ENCODE measurements at places on chromosomes 2 and 18.

DNA sequence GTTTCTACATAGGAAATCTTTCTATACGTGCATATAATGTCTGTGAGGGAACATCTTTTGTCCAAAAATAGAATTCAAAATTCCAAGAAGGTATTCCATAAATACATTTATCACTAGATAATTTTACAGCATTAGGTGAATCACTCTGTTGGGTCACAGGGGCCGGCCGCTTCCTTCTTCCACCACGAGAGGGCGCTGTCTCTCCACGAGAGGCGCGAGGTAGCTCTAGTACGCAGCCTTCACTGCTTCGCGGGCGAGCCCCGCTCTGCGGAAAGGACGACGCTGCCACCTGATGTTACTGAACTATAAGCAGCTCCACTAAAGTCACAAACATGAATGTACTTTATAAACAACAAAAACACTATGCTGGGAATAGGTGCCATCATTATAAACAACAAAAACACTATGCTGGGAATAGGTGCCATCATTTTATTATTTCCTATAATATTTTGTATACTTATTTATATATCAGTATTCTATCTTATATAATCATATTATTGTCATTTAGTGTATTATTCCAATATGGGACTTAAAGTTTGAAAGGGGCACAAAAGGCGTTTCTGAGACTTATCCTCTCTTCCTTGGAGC is 69.4 kb upstream of the REV1 start:
- DNase-seq, result peak; percentile 63

DNA sequence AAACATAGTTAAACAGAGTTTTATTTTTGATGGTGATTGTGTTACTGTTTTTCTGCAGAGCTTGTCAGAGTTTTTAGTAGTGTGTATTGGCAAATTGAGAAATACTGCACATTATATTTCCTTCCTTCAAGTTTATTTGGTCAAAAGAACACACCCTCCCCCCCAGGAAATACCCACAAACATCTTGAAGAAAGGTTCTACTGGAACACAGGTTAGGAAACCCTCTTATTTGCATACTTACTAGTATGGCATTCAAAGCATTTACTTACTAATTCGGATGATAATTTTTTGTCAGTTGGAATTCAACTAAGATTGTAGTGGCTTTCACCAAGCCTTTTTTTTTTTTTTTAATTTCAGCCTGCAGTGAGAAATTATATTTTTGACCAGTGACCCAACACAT is 9.1 kb downstream of the CAB39 start:
- no peak for DNase-seq

DNA sequence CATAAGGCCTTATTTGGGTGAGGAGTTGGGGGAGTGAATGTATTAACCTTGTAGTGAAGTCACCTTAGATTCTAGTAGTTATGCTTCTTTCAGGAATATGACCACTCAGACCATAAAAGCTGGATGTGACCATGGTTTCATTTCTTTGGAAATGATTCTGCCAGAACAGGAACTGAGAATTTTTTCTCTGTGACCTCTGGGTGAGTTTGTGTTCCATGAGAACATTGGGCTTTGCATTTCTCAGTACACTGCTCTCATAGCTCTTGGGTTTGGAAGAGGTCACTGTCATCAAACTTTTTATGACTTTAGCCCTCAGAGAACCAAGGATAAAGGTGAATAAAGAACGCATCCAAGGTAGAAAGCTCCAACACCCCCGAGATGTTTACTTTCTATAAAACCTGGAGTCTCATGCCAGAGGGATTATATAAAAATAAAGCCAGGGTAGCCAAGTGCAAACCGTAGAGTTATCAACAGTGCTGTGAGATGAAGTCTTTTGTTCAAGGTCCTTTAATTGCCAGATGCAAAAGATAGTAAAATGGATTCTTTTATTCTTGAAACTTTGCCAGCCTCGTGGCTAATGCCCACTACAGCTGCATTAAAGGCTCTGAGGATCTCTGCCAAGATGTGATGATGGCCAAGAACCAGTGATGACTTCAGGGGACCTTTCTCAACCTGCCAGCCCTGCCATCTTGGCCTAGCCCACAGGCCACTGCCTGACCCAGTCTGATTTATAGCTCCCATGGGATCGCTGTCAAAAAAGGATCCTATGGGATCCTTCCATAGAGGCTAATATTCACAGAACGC is 27.8 kb upstream of the MAT2A start:
- no peak for DNase-seq

DNA sequence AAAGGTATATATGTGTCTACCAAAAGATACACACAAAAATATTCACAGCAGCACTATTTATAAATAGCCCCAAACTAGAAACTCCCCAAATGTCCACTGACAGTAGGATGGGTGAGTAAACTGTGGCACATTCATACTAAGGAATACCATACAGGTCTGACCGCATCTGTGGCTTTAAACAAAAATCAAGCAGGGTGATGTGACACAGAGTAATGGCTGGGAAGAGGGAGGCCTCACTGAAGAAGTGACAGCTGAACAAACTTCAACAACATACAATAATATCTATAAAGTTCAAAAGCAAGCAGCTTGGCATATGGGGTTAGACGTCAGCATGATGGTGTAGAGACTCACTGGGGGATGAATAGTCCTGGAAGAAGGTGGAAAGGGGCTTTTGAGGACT is 115.1 kb upstream of the PPP1CB start:
- DNase-seq, result no peak

DNA sequence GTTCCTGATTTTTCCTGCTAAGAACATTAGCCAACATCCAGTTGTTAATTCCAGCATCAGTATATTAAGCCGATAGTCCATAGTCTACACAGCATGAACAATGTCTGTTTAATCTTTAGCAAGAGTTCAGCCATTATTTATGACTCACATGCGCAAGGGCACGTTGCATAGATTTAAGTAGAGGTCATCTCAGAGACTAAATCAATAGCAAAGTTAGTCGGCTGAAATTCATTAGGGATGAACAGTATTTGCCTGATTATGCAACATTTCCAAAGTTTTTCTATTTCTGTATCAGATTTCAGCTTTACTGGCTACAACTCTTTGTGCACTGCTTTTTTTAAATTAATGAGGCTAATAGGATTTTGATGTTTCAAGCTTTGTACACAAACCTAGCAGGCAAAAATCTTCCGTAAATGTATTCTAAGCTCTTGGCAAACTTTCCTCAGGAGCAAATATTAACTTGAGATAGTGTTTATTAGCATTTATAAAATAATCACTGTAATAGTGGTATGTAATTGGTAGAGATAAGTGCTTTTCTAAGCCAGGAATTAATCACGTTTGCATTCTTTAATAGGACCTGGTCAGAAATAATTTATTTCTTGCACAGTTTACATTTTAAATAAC is 578.7 kb upstream of the ID2 start:
- DNase-seq, result no peak

GRCh38 chr18:63083020-63083531 is 236.5 kb downstream of the BCL2 start:
- DNase-seq, result no peak

- no peak for DNase-seq
These were observed 139.1 kb upstream of the FHL2 start for GRCh38 chr2:105537920-105538319.

- DNase-seq, result no peak
These were observed 13.4 kb downstream of the SERPINB7 start for GRCh38 chr18:63788447-63789096.

DNA sequence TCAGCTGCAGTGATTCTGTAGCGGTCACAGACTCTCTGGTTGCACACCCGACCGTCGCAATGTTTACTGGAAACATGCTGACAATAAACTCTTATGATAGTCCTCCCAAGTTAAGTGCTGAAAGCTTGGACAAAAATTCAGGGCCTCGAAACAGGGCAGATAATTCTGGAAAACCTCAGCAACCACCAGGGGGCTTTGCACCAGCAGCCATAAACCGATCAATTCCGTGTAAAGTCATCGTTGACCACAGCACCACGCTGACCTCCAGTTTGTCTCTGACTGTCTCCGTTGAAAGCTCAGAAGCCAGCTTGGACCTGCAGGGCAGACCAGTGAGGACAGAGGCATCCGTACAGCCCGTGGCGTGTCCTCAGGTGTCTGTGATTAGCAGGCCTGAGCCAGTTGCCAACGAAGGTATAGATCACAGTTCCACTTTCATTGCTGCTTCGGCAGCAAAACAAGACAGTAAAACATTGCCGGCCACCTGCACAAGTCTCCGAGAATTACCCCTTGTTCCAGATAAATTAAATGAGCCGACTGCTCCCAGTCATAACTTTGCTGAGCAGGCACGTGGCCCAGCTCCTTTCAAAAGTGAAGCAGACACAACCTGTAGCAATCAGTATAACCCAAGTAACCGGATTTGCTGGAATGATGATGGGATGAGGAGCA is 166.1 kb downstream of the ASXL3 start:
- no peak for DNase-seq

GRCh38 chr2:21787941-21788340 is 664.2 kb downstream of the TDRD15 start:
- no peak for DNase-seq

- DNase-seq, result no peak
These were observed 20.8 kb downstream of the LAMA3 start for GRCh38 chr18:23710068-23710527.

- no peak for DNase-seq
These were observed 312.5 kb downstream of the RND3 start for GRCh38 chr2:150174971-150175421.

- no peak for DNase-seq
These were observed 116.3 kb downstream of the FTCDNL1 start for GRCh38 chr2:199734651-199735050.

GRCh38 chr18:44758861-44759631 is 78.4 kb downstream of the SETBP1 start:
- DNase-seq, result no peak

GRCh38 chr2:101255501-101255900 is 2.8 kb downstream of the CNOT11 start:
- no peak for DNase-seq

DNA sequence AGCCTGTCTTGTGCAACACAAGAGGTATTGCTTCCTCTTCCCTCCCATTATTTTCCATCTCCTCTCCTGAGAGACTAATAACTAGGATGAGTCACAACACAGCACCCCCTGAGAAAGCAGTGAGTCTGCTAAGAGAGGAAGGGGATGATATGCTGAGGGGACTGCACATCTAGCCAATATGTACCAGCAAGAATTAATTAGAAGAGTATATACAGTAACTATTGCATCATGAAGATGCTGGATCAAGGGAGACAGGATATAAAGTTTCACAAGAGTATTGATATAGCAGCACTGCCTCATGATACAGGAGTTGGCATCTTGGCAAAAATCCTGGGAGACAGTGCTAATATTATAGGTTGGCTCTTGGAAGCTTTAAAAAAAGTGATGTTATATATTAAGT is 289.9 kb upstream of the RBMS1 start:
- no peak for DNase-seq

DNA sequence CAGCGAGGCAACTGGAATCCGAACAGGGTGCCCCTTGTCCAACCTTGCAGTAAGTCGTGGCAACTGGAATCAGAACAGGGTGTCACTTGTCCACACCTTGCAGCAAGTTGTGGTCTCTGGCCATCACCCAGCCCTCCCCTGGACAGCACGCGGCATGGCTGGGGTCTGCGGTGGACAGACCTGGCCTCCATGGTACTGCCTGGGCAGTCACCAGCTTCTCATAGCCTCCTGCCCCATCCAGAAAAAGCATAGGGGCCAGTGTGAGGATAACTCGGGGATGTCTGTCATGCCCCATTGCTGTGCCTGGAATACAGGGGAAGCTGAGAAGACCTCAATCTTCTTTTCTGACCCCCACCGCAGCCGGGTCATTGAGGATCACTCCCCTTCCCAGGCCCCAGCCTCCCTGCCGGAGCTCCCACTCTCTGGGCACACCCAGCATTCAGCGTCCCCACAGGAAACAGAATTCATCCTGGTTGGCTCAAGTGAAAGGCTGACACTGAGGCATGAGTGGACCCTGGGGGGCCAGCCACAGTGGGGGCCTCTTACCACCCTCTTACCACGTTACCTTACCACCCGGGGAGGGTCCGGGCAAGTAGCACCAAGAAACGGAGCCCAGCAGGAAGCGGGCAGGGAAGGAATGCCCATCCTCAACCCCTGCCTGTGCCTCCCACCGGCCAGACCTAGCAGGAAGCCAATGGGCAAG is 68.0 kb upstream of the RAB6C start:
- no peak for DNase-seq

DNA sequence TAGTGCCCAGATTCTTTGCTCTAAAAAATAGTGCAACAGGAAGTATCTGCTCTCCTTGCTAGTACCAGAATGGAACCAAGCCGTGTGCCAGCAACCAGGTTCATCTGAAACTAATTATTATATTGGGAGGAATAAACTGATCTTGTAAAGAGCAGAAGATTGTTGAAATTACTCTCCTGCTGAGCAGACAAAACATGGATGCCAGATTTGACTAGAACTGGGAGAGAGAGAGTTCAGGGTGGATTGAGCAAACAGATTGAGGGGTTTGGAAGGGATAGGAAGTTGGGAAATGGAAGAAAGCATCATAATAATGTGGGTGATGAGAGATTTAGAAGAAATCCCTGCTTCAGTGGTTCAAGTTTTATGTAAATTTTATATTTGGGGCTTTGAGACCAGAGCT is 160.1 kb upstream of the RASGRP3 start:
- DNase-seq, result no peak

DNA sequence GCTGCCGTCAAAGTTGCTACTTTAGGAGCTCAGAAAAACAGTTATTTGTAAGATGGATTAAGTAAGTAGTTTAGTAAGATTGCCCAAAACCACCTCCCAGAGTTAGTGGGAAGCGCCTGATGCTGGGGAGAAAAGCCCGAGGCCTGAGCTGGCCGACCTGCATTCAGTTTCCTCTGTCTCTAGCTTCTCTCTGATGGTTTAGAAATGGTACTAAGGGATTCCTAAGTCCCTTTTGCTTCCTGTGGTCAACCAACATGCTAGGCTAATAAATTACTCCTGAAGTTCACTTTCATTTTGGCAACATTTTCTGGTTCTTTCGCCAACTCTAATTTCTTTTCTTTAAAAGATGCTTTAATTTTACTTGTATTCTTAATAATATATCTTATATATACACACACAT is 60.1 kb downstream of the ASAP2 start:
- DNase-seq, result no peak

DNA sequence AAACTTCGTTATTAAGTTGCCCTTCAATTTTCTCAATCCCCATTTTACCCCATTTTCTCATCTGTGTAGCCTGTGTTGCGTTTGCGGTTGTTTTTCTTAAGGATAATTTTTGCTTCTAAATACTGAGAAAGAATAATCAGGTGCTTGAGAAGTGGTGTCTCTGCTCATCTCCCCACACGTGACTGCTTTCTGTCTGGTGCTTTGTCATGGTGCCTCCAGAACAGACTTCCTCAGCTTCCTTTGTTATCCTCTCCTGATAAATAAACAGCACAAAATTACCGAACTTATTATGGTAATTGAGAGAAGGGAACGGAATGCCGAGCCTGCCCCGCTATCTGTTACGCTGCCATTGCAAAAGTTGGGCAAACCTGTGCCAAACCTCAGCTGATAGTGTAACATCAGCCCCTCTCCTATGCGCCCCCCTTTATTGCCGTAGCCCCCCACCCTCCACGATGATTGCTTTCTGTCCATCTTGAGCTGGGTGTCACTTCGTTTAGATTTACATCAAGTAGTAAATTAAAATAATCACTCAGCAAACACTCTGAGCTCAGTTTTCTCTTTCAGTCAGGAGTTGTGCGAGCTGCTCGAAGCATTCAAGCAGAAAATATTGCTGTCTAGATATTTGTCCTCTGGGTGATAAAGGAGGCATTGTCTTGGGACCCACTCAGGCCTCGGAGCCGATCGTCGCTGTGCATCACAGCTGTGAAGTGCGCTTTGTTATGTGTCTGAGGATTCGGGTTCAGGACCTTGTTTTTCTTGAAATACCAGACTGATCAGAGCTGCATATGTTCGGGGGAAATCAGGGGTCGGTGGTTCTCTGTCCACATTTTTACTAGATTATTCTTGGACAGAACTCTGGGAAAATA is 1008.5 kb upstream of the FANCL start:
- DNase-seq, result no peak

GRCh38 chr2:47815764-47816163 is 32.8 kb downstream of the MSH6 start:
- DNase-seq, result no peak
